ENCODE measurements at places on chromosomes 1 and 21.

DNA sequence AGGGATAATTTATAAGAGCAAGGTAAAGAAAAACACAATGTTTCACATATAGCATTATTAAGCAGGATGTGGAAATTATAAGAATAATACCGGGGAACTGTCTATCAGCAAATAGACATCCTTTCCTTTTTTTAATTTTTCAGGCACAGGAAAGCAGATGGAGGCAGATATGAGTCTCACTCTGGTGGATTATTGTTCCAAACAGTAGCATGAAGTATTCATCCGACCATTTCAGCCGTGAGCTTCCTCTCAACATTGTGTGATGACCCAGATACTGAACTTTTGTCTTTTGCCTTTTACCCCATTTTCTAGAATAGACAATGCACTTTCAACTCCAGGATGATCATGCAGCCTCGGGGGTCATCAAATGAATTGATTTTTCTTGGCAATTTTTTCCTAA, 599.8 kb downstream of the ADGRL2 start:
- no peak for DNase-seq

DNA sequence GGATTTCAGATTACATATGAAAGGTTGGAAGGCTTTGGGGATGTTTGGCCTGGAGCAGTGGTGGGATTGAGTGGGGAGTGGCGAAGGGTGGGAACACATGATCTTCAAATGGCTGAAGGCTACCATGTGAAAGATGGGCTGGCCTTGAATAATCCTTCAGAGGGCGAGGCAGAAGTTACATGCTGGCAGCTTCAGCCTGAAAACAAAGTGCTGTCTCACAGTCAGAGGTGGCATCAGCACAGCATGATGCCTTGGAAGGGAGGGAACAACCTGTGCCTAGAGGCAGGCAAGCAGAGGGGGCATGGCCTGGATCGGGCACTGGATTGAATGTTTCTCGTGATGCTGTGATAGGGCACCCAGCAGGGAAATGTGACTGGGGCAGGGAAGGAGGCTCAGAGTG, 130.8 kb downstream of the BEND5 start:
- no peak for DNase-seq

GRCh38 chr1:189708674-189709073, 769.0 kb downstream of the BRINP3 start:
- DNase-seq: no peak

DNA sequence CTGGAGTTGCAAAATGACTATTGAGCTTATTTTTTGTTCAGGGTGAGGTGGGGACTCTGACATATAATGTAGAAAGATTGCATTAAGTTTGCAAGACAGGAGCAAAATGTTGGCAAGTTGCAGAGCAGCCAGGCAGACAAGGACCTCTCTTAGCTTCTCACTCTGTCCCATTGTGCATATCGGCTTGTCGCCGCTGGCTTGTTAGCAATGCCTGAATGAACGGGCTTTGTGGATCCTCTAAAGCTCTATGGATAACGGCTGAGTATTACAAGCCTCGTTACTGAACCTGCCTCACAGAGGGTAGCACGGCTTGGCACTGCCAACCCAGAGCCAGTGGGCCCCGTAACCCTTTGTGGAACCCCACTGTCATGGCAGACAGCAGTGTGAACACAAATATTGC, 68.4 kb downstream of the TNR start:
- DNase-seq: no peak

DNA sequence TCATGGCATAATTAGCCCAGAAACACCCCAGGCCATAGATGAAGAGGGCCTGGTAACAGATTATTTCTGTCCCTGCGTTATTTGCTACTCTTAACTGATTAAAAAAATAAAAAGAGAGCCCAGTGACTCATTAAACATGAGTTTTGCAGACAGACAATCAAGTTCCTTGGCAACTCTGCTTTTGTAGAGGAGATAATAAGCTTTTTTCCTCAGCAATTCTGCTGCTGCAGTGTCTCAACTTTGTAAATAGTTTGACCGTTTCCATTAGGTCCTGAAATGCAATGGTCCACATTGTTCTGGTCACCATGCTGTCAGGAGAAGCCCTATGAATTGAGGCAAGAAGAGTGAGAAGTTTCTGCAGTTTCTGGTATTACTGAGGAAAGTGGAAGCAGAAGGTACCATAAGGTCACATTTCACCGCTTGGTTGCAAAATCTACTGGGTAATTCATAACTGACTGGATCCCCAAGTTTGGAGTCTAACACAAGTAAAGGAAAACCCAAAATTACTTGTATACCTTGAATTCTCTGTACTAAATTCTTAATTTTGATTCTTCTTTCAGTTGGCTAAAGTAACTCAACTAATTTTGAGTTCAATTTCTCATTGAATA, 139.5 kb downstream of the ZZZ3 start:
- no peak for DNase-seq

DNA sequence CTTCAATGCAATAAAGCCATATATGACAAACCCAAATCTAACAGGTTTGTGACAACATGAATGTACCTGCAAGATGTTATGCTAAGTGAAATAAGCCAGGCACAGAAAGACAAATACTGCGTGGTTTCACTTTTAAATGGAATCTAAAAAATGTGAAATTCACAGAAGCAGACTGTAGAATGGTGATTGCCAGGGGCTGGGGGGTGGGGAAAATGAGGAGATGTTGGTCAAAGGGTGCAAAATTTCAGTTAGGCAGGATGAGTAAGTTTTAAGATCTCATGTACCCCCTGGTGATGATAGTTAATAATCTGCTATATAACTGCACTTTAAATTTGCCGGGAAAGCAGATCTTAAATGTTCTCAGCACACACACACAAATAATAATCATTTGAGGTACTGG, 160.5 kb downstream of the PTBP2 start:
- DNase-seq: no peak

DNA sequence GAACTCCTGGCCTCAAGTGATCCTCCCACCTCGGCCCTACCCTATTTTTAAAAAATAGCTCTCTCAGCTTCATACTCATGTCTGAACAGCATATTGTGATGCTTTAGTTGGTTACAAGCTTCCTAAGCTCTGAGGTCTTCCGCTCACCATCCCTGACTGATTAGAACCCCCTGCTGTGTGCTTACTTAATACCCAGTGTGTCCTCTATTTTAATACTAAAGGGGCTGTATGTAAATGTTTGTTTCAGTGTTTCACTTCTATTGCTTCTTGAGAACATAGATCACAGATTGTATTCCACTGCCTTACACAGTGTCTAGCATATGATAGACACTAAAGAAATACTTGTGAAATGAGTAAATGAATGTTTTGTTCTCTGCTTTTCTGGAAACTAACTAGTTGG, 29.8 kb downstream of the ZYG11B start:
- no peak for DNase-seq

DNA sequence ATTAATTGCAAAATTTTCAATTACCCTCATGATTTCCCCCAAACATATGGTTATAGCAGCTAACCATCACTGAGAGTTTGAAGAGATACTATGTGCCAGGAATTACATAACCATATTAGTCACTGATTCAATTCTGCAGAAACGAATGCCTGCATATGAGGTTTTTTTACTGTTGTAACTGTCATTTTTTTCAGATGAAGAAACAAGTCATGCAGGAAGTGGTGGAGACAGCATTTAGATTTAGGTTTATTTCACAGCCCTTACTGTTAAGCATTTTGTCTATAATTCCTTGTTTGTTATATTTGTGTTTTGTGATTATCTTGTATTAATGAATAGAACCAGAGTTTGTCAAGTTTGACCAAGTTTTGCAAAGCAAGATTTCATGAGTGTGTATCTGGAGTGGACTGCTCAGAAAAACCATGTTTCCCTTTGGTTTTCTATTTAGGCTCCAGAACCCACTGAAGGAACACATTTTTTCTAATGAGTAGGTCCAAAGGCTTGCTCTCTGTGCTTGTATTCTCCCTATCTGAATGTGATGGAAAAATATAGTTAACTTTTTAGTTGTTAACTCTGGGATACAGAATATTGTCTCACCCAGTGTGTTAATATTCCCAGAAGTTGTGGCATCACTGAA, 308.5 kb upstream of the ADAMTS5 start:
- DNase-seq: no peak

DNA sequence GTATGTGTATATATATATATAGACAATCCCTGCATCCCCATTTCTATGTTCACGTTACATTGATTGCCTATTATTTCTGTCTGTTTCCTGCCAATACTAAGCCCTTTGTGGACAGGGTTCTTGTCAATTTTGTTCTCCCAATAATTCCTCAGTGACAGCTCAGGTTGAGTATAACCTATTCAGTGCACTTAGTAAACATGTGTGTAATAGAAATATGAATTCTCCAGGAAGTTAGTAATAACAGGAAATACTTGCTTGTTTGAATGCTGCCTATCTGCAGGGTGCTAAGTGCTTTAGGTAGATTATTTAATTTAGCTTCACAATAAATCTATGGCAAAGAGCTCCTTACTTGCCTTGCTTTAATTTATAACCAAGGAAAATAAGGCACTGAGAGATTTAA, 52.8 kb upstream of the PTGFR start:
- no peak for DNase-seq

DNA sequence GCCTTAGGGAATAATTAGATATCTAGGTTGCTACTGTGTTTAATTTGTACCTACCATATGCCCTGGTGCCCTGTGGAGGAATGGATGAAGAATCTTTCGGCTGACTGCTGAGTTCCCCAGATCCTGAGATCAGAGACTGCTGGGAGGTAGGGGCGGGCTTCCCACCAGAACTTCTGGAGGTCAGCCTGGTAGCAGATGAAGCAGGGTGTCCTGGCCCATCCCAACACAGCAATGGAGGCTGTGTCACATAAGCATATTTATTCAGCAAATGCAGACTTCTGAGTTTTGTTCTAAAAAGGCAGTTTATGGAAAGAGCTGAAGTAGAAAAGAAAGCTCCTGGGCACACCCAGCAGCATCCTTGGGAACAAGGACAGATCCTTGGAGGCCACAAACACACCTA, 74.0 kb downstream of the KRTAP19-8 start:
- no peak for DNase-seq

DNA sequence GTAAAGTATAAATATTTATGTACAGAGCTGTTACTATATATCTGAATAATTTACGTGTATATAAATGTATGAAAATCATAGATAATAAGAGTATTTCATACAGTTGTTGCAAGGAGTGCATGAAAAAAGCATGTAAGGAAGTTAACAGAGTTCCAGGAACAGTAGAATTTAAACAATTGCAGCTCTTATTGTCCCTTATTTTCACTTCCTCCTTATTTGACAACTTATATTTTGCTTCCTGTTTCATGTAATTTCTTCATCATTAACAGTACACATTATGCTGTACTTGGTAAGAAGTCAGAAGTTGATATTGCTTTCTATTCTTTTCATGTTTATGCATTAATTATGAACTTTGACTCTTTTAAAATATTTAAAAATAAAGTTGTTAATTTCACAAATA, 681.5 kb downstream of the LRRIQ3 start:
- no peak for DNase-seq

DNA sequence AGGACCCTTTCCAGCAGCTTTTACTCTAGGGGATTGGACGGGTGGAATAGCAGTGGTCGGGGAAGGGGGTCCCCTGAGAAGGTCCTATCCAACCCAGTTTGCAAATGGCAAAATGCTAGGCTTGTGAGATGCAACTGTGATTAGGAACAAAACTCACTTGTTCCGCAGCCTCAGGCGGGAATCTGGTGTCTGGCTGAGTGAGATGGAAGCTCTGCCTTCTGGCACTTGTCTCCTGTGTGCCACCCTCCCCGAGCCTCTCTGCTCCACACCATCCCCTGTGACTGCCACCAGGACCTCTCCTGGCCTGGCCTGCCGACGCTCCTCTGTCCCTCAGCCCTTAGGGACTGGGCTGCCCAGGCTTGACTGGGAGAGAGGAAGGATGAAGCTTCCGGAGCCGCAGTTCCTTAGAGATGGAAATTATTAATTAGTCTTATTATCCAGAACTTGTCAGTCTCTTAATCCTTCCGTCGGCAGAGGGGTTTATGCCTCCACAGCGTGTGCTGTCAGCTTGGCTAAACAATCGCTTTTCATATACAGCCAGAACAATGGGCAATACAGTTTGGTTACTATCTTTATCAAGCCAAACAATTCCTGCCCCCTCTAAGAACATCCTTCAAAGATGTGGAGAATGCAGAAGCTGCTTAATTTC, 292.8 kb upstream of the VAMP3 start:
- no peak for DNase-seq

DNA sequence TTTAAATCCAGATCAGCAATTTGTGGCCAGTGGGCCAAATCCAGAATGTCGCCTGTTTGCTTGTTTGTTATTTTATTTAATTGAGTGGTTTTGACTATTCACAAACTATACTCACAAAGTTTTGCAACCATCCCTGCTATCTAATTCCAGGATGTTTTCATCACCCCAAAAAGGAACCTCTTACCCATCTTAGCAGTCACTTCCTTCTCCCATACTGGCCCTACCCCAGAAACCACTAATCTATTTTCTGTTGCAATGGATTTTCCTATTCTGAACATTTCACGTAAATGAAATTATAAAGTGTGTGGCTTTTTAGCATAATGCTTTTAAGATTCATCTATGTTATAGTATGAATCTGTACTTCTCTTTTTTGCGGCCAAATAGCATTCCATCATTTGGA, 41.3 kb downstream of the WDTC1 start:
- DNase-seq: no peak

DNA sequence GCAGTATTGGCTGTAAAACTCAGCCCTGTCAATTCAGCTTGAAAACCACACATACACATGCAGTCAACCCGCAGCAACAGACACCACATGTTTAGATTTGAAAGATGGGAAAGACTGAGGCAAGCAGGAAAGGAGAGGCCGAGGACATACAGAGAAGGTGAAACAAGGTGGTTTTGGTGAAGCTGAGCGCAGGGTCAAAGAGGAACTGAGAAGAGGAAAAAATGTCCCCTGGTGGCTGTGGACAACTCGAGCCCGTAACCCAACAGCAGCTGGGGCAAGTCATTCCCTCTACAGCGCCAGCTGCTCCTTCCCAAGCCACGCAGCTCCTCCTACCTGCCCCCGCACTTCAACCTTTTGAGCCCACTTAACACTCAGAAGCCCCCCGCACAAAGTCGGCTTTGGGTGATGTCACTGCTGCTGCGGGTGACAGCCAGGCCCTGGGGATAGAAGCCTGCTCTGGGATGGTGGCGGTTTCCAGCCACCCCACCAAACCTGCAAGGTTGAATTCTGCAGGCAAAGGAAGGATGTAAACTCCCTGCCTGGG, 63.0 kb downstream of the KCNN3 start:
- DNase-seq: no peak

DNA sequence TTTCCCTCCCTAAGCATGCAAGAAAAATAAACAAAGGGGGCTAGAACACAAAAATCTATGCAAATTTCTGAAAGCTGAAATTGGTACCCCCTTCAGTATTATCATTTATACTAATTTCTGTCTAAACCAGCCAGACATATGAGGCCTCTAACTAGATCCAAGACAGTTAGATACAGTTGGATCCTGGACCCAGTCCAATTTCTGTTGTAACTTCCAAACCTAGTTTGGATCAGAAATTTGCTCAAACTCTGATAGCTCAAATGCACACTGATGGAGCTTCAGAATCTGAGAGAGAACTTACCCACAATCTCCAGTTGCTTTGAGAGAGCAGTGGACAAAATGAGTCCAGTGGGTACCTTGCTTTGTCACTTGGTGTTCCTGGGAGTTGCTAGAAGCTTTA, 11.9 kb downstream of the CEP350 start:
- DNase-seq: no peak

- no peak for DNase-seq
Measured at GRCh38 chr1:3074800-3075199, 5.8 kb downstream of the PRDM16 start.
